ENCODE measurements at places on chromosomes 7 and 10.

GRCh38 chr7:88628363-88629085 is 131.0 kb upstream of the ZNF804B start:
- no peak for DNase-seq

DNA sequence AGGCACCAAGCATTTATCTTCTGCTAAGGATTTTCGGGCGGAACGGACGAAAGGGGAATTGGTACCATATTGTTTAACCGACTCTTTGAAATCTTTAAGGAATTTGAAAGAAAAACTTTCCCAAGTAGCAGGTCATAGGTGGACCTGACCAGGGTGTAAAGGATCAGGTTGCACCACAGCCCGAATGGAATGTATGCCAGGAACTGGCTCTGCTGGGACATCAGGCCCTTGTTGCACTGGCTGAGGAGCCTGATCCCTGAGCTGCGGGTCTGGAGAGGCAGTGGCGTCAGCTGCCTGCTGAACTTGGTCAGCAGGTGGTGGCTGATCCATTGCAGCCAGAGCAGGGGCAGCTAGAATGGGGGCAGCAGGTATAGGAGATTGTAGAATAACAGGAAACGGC is 41.4 kb upstream of the AKR1C2 start:
- DNase-seq, result no peak

DNA sequence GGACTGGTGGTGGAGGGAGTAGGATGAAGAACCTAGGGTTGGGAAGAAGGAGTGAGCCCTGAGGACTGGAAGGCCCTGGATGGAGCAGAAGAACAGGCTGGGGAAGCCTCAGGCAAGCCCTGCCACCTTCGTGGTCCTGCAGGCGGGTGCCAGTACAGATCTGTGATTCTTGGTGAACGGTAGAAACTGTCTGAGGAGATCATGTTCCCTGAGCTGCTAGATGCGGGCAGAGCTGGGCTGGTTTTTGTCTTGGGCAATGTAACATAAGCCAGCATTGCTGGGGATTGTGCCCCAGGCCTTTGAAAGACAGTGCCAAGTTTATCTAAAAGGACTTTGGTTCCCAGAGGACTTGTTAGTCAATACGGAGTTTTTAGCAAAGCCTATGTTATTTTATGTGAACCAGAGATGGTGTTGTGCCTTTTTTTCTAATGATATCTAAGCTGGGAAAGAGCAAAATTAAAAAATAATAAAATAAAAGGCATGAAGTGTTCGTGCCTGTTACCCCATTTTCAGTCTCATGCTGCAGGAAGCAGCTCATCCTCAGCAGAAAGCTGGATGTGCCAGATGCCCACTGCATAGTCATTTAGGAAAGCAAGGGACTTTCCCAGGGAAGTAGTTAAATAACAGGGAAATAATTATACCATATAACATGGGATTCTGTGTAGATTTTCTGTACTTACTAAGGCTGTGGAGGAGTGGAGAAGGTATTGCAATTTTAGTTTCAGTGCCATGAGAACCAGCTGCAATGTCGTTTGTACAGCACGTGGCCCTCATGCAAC is 24.4 kb upstream of the FIGNL1 start:
- DNase-seq, result no peak

DNA sequence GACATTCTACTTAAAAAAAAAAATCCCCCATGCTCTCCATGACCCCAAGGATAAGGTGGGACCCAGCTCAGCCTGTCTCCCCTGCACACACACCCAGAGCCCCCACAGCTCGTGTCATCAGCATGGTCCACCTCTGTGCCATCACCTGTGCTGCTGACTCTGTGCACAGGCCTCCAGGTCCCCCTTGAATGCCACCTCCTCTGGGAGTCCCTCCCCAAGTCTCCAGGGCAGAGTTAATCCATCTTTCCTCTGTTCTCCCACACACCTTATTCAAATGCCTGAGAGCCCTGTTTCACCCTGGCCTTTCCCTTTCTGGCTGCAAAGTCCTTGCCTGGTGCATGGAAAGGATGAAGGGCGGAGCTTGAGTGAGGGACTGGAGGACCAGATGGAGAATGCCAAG is 194.1 kb upstream of the LYZL2 start:
- no peak for DNase-seq

DNA sequence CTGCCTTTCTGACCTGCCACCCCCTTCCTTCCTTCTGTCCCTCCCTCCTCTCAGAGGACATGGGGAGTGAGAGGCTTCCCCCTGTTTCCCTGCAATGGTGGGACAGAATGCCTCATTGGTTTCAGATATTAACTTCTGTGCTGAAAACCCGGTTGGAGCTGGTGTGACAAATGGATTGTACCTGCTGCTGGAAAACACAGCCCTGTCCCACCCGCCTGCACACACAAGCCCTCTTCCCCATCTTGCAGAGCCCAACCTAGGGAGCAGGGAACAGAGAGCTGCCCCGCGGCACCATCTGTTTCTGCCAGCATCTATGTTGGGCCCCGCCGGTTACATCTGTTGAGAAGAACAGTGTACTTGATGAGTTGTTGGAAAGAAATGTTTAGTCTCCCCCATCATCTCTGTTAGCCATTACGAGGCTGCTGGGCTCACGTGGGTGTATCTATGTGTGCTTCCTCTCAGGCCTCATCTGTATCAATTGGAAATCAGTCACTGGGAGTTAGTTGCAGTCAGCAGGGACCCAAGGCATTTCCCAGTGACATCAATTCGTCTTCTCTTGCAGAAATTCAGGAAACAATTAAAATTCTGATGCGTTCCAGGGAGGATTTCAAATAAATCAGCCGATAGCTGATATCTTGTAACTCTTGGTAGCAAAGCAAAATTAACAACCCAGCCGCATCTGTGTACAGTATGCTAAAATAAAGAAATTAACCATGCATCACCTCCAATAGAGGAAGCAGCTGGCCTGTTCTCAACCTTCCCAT is 725.6 kb upstream of the GALNT17 start:
- no peak for DNase-seq

- no peak for DNase-seq
Measured at GRCh38 chr7:124996778-124997177, 67.2 kb upstream of the POT1 start.

GRCh38 chr7:137443616-137444015 is 100.1 kb upstream of the PTN start:
- no peak for DNase-seq

DNA sequence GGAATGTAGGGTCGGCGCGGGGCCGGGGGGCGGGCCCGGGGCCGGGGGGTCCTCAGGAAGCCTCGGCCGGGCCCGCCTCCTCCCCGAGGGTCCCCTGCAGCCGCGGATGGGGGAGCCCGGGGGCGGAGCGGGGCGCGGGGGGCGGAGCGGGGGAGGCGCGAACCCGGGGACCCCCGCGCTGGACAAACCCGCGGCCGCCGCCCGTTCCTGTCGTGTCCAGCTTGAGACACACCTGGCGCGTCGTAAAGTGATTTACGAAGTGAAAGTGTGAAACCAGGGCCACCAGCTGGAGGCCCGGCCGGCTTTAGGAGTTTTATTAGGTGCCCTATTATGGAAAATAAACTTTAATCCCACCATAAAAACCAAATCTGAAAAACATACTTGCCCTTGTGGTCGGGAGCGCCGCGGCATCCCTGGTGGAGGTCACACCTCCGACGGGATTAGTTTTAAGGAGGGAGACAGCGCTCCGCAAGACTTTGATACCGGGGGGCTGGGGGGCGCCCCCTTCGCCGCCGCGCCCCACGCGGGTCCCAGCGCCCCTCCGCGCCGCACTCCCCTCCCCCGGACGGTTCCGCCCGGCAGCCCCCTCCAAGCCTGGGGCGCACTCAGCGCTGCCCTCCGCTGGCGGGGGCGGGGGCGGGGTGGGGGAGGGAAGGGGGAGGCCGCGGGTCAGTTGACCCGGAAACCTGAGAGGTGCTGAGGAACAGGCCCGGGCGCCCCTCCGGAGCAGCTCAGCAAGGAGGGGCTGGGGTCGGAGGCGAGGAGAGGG is 10.3 kb downstream of the MNX1 start:
- DNase-seq, result no peak
